Non-pigmented ciliary epithelial cell (primary cell): ENCODE measurements at places on chromosomes 4 and X.

DNA sequence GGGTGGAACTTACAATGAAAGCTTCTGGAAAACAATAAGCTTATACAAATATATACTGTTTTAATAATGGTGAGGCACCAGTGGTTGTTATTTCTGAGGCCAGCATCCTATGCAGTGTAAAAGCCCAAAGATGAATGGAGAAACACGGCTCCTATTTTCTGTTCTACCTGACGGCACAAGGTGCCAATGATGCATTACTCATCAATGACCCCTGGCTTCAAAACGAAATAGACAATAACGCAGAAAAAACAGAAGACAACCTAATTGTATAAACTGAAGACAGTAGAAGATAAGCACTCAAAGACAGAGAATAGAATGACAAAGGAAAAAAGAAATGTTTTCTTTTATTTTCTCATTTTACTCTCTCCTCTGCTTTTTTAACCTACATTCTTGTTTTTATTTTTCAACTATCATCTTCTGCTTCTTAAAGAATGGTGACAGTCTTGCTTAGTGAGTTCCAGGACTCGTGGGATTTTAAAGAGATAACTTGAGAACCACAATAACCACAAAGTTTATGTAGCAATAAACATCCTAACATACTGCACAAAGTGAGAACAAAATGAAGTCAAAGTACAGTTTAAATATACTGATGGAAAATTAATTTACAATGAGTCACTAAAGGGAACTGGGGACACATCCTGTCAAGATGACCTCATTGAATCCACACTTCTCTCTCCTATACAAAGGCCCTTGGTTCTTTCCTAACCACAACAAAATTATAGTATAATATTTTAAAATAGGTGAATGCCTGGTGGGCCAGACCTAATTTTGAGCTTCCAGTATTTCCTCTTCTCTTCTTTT, 169.8 kb downstream of the BTC start:
- peak; percentile 93 for DNase-seq

DNA sequence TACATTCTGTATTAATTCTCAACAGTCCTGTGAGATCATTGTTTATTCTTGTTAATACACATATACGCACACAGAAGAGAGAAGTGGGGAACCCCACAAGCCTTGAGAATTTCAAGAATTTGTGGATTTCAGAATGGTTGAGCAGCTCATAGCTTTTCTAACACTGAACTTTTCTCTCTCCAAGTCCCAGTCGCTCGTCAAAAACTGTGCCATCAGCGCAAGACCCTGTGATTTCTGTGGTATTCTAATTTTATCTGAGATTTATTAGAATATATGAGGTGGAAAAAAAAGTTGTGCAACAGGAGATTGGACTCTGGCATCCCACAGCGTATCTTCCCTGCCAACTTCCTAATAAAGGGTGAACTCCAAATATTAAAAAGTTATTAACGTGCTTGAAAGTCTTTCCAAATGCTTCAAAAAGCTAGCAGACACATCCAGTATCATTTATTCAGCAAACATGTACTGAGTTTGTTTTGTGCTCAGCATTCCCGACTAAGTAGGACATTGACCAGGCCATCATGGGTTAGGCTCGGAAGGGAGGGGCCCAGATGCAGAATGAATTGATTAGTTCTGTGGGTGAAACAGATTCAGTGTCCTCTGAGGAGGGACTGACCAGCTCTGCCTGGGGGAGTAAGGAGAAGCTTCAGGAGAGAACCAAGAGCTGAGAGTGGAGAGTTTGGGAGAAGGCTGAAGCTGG, 165.6 kb downstream of the CBR4 start:
- no peak for DNase-seq

- no peak for DNase-seq
Measured at GRCh38 chr4:41620594-41621256, 82.8 kb downstream of the LIMCH1 start.

GRCh38 chr4:24130637-24131036, 240.8 kb upstream of the PPARGC1A start:
- no peak for DNase-seq

GRCh38 chrX:9362363-9362928, 102.4 kb upstream of the TBL1X start:
- DNase-seq, result no peak

DNA sequence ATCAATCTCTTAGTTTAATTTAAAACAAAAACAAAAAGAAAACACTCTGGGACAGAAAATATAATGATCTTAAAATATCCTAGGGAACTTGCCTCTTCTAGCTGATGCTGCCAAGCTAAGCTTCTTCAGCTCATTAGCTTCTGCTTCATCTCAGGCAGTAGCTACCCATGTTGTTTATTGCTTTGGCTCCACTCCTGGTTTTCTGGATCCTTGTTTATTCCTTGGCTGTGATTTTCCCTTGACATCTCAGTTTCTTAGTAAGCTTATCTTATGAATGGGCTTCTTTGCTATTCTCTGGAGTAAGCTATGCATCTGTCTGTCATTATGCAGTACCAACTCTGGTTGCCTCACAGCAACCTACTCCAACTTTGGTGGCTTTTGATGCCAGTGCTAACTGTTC, 5.1 kb upstream of the MTHFD2L start:
- DNase-seq, result no peak

- no peak for DNase-seq
Measured at GRCh38 chrX:149504226-149504914, 736 bp downstream of the IDS start.

DNA sequence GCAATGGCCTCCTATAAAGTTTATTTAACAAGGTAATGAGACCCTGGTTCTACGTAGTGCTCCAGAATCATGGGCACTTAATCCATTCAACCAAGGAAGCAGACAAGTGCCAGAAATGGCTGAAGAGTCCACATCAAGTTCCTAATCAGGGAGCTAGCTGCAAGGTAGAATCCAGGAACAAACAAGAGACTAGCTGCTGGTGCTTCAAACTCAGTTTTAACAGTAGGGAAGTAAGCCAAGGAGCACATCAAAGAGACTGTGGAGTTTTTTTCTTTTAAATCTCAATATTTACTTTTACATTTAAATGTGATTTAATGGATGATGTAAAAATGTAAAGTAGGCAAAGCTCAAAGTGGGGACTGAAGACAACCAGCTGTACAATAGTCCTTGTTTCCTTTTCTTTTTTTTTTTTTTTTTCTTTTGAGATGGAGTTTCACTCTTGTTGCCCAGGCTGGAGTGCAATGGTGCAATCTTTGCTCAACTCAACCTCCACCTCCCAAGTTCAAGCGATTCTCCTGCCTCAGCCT, 630.4 kb downstream of the CCSER1 start:
- DNase-seq, result no peak

DNA sequence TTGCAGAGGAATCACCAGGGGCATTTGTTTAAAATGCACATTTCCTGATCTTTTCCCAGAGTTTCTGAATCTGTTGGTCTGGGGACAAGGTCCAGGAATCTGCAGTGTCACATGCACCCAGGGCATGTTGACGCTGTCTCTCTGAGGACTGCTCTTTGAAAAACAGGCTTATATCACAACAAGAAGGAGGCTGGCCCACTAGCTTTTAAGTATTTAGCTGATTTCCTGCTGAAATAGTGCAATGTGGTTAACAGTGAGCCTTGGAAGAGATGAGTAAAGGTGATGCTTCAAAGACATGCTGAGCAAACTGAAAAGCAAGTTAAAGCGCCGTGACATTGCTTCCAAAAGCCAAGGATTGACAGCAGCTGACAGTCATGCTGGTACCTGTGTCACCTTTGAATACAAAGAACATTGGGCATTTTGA, 18.6 kb upstream of the SEPSECS start:
- DNase-seq, result no peak
